ENCODE measurements at places on chromosomes 6 and 20.

DNA sequence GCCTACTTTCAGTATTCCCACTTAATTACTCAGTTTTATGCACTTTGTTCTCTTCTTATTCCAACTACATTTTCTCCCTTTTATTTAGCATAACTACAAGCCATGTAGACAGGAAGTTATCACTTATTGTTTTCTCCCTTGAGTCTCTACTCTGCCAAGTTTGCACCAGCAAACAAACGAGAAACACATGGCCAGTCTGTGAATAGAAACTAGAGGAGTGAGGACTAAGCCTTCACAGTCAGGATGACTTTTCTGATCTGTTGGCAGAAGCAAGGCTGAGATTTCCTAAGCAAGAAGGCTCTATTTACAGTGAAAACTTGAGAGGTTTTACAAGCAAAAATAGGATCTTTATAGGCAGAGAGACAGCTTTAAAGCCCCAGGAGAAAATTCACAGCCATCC is 69.8 kb upstream of the TINAG start:
- peak; percentile 71 for DNase-seq

- DNase-seq: no peak
These were observed 31.9 kb downstream of the RALGAPB start for GRCh38 chr20:38504368-38505090.

GRCh38 chr20:61775423-61775822 is 290.3 kb downstream of the TAF4 start:
- DNase-seq: no peak

GRCh38 chr6:129493354-129493902 is 216.5 kb downstream of the ARHGAP18 start:
- no peak for DNase-seq

GRCh38 chr6:47203266-47203937 is 106.3 kb downstream of the TNFRSF21 start:
- no peak for DNase-seq

DNA sequence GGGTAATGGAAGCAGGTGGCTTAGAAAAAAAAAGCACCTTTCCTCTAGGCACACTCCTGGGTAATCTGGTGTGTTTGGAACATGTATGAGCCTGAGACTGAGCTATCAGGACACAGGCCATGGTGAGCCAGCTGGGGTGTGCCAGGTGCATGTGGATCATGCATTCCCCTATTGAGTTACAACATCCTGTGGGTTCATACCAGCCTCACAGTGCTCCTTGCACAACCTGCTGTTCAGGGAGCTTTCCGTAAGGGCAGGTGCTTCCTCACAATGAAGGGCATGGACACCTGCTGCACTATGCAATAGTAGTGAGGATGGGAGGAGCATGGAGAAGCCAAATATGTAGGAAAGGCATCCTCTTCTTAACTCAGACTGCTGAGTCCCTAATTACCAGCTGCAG is 197.2 kb upstream of the SUPT3H start:
- DNase-seq: no peak

GRCh38 chr6:18533793-18534192 is 146.6 kb downstream of the RNF144B start:
- DNase-seq: no peak

- no peak for DNase-seq
These were observed 17.9 kb upstream of the PNPLA1 start for GRCh38 chr6:36252005-36252404.

DNA sequence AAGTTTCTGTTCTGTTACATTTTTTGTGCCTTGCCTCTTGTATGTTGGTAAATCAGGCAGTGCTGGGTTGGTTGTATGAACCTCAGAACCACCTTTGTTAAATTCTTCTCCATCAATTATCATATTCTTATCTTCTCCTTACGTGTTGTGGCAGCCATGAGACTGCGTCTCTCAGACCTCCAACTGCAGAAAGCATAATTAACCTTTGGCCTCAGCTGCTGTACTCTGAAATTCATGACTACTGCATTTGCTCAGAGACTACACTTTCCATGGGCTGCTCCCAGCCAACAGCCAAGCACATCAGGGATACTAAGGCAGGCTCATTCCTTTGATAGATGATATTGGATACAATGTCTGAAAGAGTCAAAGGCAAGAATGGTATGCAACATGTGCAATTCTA is 15.1 kb upstream of the SNX3 start:
- no peak for DNase-seq

DNA sequence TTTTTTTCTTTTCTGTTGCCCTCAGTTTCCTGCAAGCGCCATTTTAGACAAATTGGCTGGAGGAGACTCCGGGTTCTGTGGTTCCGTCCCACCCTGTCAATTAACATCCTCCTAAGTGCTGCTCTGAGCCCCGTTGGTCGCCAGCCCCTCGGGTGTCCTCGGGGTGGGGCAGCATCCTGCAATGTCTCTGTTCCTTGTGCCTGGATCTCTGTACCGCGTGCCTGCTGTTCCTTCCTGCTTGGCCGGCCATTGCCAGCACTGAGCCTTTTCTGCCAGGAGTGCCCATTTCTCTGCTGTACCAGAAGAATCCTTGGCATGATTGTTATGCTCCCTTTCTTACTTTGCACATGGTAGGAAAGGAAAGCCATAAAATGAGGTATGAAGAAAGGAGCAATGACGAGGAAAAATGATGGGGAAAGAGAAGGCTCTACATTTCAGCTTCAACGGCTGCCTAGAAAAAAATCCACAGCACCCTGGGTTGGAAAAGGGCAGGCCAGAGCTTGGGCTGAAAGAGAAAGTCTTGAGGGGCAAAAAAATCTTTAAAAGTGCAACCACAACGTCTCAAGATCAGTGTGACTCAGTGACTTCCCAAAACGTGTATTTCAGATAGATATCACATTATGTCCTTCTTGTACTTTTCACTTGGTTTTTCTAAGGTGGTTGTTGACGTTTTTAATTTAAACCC is 256.7 kb downstream of the CLIC5 start:
- DNase-seq: no peak
